SK-MEL-5 (cell line): ENCODE measurements at places on chromosomes 16 and 17.

DNA sequence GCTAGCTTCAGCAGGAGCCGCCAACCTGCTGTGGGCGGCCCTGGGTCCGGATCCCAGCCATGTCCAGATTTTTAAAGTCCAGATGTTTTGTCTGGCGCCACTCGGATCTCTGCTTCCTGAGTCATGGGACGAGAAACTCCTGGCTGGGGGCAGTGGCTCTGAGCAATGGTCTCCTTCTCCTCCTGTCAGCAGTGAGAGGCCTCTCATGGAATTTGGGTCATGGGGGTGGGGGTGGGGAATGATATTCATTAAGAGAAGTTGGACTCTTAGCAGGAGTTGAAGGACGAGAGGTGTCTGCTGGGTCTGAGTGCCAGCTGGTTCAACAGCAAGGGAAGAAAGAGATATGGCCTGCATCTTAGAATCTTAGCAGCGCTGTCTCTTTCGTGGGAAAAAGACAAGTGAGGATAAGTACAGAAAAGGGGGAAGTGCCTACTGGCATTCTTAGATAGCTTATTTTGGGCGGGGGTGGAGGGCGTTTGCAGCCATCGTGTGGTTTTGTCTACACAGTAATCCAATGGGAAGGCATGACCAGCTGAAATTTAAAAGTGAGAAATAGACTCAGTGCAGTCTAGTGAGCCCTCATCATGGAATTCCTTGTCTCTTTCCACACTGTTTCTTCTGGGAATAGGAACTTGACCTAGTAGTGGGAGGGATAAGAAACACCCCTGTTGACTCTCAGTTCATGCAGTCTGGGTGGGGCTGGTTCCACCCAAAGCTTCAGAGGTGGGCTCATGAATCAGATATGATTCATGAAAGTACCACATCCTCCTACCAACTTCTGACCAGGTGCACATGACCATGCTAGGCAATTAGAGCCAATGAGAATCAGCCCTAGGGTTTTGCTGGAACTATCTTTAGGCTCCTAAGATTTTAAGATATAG is 80.5 kb downstream of the MYH13 start:
- no peak for DNase-seq

DNA sequence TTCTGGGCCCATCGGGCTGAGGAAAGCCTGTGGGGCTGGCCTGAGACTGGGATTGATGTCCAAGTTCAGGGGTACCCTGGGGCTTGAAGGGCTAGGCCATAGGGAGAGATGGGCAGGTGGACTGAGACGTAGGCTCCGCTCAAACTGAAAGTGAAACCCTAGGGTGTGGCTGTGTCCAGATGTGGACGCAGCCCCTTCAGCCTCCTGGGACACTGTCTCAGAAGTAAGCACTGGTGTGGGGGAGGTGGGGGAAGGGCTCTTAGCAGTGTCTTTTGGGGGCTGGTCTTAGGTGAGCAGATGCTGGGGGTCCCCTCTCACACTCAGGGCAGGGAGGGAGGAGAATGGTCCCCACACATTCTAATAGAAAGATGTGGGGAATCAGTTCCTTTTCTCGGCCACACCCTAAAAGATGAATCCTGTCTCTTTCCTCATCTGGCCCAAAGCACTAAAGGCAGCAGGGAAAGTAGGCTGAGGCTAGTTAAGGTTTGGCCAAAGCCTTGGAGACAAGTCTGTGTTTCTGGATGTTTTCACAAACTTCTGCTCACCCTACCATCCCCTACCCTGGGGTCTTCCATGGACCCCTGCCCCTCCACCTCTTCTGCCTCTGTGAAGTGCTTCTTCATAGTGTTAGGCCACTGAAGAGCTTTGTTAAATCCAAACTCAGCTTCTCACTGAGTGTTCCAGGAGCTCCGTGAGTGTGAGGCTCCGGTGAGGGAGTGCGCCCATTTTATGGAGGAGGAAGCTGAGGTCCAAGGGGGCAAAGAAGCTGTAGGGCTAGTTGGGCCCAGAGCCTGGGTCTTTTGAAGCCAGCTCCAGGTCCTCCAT is 5.6 kb downstream of the FMNL1 start:
- DNase-seq = no peak

- peak; percentile 30 for DNase-seq
Observed at GRCh38 chr17:63841350-63842172, 924 bp downstream of the SMARCD2 start.

GRCh38 chr16:12508054-12508453 is 295.6 kb downstream of the CPPED1 start:
- DNase-seq = no peak

- no peak for DNase-seq
Observed at GRCh38 chr17:10608244-10608643, 48.9 kb downstream of the MYH3 start.
